Left ventricle myocardium inferior (tissue), 1 donor: ENCODE measurements at places on chromosomes 6 and 20. TPM values are rescaled to one million over a fixed set of nuclear protein-coding genes. Genes with fewer than 3 reads are reported as not detected.

The KHDC1L gene
- not detected for total RNA-seq

The ATP6V1G2 gene
- 1.6 TPM for total RNA-seq

The ID4 gene
- total RNA-seq = 3.0 TPM

The AURKA gene
- 7.8 TPM for total RNA-seq

The SNAP25 gene
- 0.22 TPM for total RNA-seq

The C6orf15 gene
- not detected for total RNA-seq

The COL12A1 gene
- 12.2 TPM for total RNA-seq

The GJA10 gene
- total RNA-seq = not detected

The E2F1 gene
- total RNA-seq = 1.2 TPM

The HEBP2 gene
- 101 TPM for total RNA-seq

The BEND6 gene
- 0.38 TPM for total RNA-seq

The GPLD1 gene
- total RNA-seq = 0.71 TPM

The CST8 gene
- not detected for total RNA-seq

The PDYN gene
- total RNA-seq = not detected

The OSTM1 gene
- total RNA-seq = 40.7 TPM

The C6orf141 gene
- total RNA-seq = 0.41 TPM

The FOXA2 gene
- not detected for total RNA-seq

The PAX1 gene
- not detected for total RNA-seq

The SEMG2 gene
- total RNA-seq = not detected

The SULF2 gene
- total RNA-seq = 40.7 TPM

The CYP21A2 gene
- total RNA-seq = 0.41 TPM

The SNPH gene
- 11.2 TPM for total RNA-seq

The TDP2 gene
- total RNA-seq = 22.1 TPM

The CFB gene
- 3.7 TPM for total RNA-seq

The CTAGE9 gene
- total RNA-seq = not detected

The KIZ gene
- total RNA-seq = 42.3 TPM

The PXDC1 gene
- total RNA-seq = 25.2 TPM

The SLC4A11 gene
- total RNA-seq = 0.11 TPM

The ZNF184 gene
- 3.2 TPM for total RNA-seq

The CCN2 gene
- 33.0 TPM for total RNA-seq

The HLA-E gene
- 142 TPM for total RNA-seq
